ENCODE measurements at places on chromosomes 2 and 18. TPM values are rescaled to one million over a fixed set of nuclear protein-coding genes. Genes with fewer than 3 reads are reported as not detected.

- no peak for DNase-seq
Observed at GRCh38 chr2:240472078-240472790, 36.8 kb downstream of the GPC1 start.

Gene NPAS2
- total RNA-seq: 20.4 TPM

Gene C1GALT1C1L
- total RNA-seq: 0.20 TPM

DNA sequence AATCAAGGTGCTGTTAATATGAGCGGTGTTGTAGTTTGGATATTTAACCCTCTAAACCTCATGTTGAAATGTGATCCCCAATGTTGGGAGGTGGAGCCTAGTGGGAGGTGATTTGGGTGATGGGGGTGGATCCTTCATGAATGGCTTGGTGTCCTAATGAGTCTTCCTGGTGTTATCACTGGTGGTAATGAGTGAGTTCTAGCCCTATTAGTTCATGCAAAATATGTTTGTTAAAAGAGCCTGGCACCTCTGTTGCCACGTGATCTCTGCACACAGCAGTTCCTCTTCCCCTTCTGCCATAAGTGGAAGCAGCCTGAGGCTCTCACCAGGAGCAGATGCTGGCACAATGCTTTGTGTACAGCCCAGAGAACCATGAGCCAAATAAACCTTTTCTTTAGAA is 158.4 kb downstream of the FMNL2 start:
- DNase-seq: no peak

Gene EVX2
- not detected for total RNA-seq

Gene ASXL3
- total RNA-seq: not detected

Gene TRAF3IP1
- total RNA-seq: 19.4 TPM

- DNase-seq: no peak
Observed at GRCh38 chr18:35572644-35573043, 8.9 kb upstream of the GALNT1 start.

- peak; percentile 44 for DNase-seq
Observed at GRCh38 chr18:31685097-31686082, 1.0 kb upstream of the B4GALT6 start.

DNA sequence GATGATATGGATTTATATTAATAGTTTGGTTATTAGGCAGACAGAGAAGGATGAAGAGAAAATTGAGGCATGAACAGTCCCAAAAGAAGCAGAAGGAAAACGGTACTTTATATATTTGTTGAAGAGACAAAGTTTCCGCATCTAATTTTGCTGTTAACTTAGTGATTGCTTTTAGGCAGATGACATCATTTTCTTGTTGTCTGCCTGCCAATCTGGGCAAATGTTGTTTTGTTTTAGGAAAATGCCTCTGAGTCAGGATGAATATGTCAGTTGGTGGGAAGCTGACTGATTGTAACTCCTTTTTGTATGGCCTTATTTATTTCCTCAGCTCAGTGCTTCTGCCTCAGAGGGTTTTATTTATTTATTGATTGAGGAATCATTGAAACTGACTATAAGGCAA is 52.5 kb upstream of the CAVIN2 start:
- DNase-seq: no peak

Measured in HCT116 (cell line).